ENCODE measurements at places on chromosomes 7 and 10.

DNA sequence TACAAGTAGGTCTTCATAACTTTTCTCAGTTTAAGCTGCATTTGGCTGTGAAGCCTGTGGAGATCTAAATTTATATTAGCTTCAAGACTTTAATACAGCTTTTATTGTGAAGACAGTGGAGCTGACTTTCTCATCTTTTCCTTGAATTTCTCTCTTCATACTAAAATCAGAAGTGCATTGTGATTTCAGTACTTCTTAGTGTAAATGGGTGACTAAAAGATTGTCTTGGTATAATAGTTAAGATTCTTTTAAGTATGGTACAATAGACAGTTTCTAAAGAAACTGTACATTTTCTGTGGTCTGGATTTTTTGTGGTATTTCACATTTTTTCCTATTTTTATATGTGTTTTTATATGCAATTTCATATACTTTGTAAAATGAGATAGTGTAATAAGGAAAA is 21.0 kb upstream of the DDX21 start:
- DNase-seq: no peak

DNA sequence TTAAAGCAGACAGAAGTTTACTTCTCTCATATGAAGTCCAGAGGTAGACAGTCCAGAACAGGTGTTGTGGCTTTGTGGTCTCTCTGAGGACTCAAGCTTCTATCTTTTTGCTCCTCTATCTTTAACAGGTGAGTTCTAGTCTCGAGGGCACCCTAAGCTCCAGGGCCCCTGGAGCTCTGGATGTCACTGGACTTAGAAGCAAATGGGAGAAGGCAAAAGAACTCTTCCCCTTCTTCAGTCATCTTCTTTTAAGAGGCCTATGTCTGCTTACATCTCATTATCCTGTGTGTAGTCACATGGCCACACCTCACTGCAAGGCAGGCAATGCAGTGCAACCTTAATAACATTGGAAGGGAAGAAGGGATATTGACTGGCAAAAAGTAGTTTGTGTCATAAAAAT is 61.6 kb downstream of the ADCYAP1R1 start:
- DNase-seq: no peak

DNA sequence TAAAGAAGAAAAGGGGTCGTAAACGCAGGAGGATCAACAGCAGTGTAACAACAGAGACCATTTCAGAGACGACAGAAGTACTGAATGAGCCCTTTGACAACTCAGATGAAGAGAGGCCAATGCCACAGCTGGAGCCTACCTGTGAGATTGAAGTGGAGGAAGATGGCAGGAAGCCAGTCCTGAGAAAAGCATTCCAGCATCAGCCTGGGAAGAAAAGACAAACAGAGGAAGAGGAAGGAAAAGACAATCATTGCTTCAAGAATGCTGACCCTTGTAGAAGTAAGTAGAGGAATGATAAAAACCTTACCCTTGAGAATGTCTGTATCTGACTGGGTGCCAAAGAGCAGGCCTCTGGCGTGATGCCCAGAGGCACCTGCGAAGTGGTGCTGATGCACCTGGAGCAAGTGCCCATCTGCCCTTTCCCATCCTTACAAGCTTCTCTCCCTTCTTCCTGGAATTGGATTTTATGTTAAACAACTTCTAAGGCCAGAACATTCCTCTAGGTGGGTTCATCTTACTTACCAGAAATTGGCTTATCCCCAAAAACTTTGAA is 86.4 kb upstream of the SAMD8 start:
- DNase-seq: no peak

- DNase-seq: no peak
Measured at GRCh38 chr7:91533996-91534395, 269.8 kb downstream of the FZD1 start.

DNA sequence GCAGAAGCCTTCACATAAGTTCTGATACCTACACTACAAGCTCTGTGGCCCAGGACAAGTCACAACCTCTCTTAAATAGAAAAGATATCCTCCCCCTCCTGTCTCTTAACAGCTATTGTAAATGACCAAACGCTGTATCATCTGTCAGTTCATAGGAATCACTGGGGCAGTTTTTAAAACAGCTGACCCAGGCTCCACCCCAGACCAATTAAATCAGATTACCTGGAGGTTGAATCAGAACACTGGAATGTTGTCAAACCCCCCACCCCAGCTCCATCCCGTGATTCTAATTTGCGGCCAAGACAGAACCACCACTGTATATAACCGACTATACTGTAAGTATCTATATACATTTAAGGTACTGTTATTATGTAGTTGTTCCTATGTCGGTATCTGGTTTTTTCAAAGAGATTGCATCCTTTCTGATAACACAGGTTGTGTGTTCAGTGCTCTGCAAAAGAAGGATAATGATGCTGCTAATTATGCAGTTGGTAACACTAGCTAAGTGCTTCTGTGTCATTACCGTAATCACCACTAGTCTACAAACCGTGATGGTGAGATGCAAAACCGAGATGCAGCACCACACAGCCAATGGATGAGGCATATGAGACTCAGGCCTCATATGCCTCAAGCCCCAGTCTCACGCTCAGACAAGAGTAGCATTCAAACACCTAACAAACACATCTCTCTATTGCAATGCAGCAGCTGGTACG is 47.4 kb downstream of the TNS3 start:
- no peak for DNase-seq

- DNase-seq: no peak
Measured at GRCh38 chr10:51171946-51172345, 97.7 kb downstream of the PRKG1 start.

DNA sequence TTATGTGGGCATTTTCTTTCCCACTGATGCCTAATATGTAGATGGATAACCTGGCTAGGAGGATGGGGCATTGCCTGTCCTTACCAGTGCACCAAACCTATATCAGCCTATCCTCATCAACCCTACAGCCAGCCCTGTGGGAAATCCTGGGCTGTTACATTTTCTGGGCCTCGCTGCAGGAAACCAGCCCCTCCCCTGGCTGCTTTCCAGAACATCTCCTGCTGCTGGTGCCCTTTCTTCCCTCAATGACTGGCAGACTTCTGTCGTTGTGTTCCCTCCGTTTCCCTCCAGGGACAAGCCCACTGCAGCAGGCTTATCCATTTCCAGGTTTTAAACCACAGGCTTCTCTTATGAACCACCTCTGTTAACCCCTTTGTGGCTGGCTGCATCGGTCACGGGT is 486.1 kb upstream of the COBL start:
- no peak for DNase-seq

All from activated T-helper 2 cell treated with anti-CD3 and anti-CD28 coated beads, Interferon-gamma antibody, Interleukin-2, Interleukin-4, amounts not matched to agents 10 μg/mL and 5 μg/mL and 100 μg/mL, durations not matched to agents 14 hours and 24 hours and 36 hours (primary cell).